Right renal pelvis (tissue), 4 donors: ENCODE measurements at places on chromosomes 7 and 10. TPM values are rescaled to one million over a fixed set of nuclear protein-coding genes. Genes with fewer than 3 reads are reported as not detected.

Gene CCDC136
- polyA plus RNA-seq: 13.3 TPM

Gene RNF133
- polyA plus RNA-seq: not detected

Gene APBB1IP
- 1.9 TPM for polyA plus RNA-seq

Gene SORCS1
- 7.5 TPM for polyA plus RNA-seq

Gene SNX8
- 43.7 TPM for polyA plus RNA-seq
